ENCODE measurements at places on chromosomes 13 and 19. TPM values are rescaled to one million over a fixed set of nuclear protein-coding genes. Genes with fewer than 3 reads are reported as not detected.

RXFP2 gene
- total RNA-seq: not detected

SGCG gene
- 1.3 TPM for total RNA-seq

SIGLEC5 gene
- not detected for total RNA-seq

CGB5 gene
- not detected for total RNA-seq

IL4I1 gene
- total RNA-seq: 0.47 TPM

NCR1 gene
- not detected for total RNA-seq

ADGRE3 gene
- total RNA-seq: not detected

Data from bronchial smooth muscle cell (primary cell).